ENCODE measurements at places on chromosomes 2 and 18. TPM values are rescaled to one million over a fixed set of nuclear protein-coding genes. Genes with fewer than 3 reads are reported as not detected.

The PIEZO2 gene
- 0.32 TPM for total RNA-seq

The LIMS3 gene
- 6.2 TPM for total RNA-seq

DNA sequence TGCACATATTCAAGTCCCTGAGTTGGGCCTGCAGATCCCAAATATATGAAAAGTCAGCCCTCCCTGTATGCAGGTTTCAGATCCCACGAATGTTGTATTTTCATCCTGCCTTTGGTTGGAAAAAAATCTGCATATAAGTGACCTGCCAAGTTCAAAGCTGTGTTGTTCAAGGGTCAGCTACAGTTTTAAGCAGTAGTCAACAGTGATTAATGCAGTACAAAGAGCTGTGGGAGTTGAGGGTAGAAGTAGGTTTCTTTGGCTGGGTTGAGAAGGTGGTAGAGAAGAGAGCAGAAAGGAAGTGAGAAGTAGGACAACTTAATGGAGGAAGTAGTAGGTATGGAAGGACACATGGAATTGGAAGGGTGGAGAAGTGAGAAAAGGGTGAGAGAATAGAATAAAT, 127.9 kb downstream of the ANKRD44 start:
- H3K4me3 ChIP-seq = no peak overlapping the region
- H3K4me1 ChIP-seq = no peaks in the 10 kb centered on the region
- H3K27ac ChIP-seq = no peak overlapping the region
- no peak for DNase-seq
- H3K36me3 ChIP-seq = no peaks in the 10 kb centered on the region

- no peak overlapping the region for H3K27ac ChIP-seq
- H3K27me3 ChIP-seq = no peaks in the 10 kb centered on the region
- H3K4me1 ChIP-seq = no peaks in the 10 kb centered on the region
- H3K36me3 ChIP-seq = no peaks in the 10 kb centered on the region
Observed at GRCh38 chr2:212193056-212193455, 345.5 kb downstream of the ERBB4 start.

GRCh38 chr2:7270011-7270431, 352.8 kb downstream of the RNF144A start:
- peaks cover 3% of the 10 kb centered on the region for H3K27me3 ChIP-seq
- H3K36me3 ChIP-seq = no peaks in the 10 kb centered on the region
- no peak overlapping the region for H3K4me3 ChIP-seq
